ENCODE measurements at places on chromosomes 3 and 15.

GRCh38 chr3:156132313-156132712, 11.9 kb downstream of the KCNAB1 start:
- H3K4me1 ChIP-seq = no peaks in the 10 kb centered on the region
- H3K27me3 ChIP-seq = no peaks in the 10 kb centered on the region
- no peak for DNase-seq

DNA sequence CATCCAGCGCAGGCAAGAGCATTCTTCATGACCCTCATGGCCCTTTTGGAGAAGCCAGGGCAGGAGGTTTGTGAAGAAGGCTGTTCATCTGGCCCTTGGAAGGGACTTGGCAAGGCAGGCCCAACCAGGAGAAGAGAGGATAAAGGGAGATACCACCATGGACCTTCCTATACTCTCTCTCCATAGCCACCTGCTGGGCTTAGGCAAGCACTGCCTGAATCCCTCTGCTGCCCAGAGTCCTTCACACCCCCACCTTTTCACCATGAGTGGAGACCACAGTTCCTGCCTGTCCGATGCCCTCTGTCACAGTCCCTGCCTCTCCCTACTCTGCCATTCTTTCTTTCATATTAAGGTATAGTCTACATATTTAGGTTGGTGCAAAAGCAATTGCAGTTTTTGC, 10.6 kb upstream of the SFMBT1 start:
- peak; percentile 7 for DNase-seq
- H3K4me3 ChIP-seq = no peak overlapping the region
- H3K27me3 ChIP-seq = no peaks in the 10 kb centered on the region
- H3K4me1 ChIP-seq = no peaks in the 10 kb centered on the region
- H3K27ac ChIP-seq = no peak overlapping the region

- no peaks in the 10 kb centered on the region for H3K27me3 ChIP-seq
- no peak overlapping the region for H3K4me3 ChIP-seq
- no peaks in the 10 kb centered on the region for H3K4me1 ChIP-seq
- H3K27ac ChIP-seq = no peak overlapping the region
- DNase-seq = no peak
- peaks cover 15% of the 10 kb centered on the region for H3K36me3 ChIP-seq
Observed at GRCh38 chr15:97968380-97968779, 7.9 kb downstream of the ARRDC4 start.

DNA sequence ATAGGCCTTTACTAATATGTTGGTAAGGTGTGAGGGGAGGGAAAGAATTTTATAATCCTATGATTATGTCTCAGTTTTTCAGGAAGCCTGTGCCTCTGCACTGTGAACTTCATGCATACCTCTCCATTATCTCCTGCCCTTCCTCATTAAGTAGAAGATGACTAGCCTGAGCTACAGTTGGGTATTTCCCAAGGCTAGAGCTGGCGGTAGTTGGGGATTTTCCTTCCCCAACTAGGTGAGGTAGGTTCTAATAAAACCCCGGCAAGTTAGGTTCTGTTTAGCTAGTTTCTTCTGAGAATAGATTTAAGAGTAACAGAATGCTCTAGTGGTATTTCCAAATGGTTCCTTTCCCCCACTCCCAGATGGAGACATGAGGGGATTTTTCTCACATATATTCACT, 414.5 kb downstream of the GRM7 start:
- no peaks in the 10 kb centered on the region for H3K4me1 ChIP-seq
- H3K27ac ChIP-seq = no peak overlapping the region
- H3K36me3 ChIP-seq = no peaks in the 10 kb centered on the region
- no peak for DNase-seq
- H3K27me3 ChIP-seq = no peaks in the 10 kb centered on the region

DNA sequence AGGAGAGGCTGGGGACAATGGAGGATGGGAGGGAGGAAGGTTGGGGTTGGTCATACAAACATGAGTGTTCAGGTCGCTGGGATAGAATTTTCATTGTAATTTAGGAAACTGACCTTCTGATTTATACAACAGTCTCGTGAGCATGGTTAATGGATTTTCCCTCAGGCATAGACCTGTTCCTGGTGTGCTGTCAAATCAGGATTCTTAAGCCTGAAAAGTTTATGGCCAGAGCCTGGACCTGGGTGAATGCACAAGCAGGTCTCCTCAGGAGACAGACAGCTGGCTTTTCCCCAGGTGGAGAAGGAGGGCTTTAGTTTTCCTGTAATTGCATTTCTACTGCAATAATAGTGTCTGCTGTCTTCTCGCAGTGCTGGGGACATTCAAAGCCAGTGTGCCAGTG, 338.0 kb downstream of the SHQ1 start:
- no peak for DNase-seq
- no peak overlapping the region for H3K4me3 ChIP-seq
- no peaks in the 10 kb centered on the region for H3K27me3 ChIP-seq
- H3K27ac ChIP-seq = no peak overlapping the region
- H3K36me3 ChIP-seq = no peaks in the 10 kb centered on the region

GRCh38 chr3:139113993-139114375, 69.3 kb upstream of the PRR23C start:
- H3K36me3 ChIP-seq = no peaks in the 10 kb centered on the region
- no peak overlapping the region for H3K4me3 ChIP-seq
- H3K27me3 ChIP-seq = no peaks in the 10 kb centered on the region

GRCh38 chr3:110697961-110698360, 373.7 kb upstream of the NECTIN3 start:
- H3K27ac ChIP-seq = no peak overlapping the region
- DNase-seq = no peak
- no peaks in the 10 kb centered on the region for H3K4me1 ChIP-seq

GRCh38 chr3:27591312-27592210, 107.4 kb upstream of the SLC4A7 start:
- no peaks in the 10 kb centered on the region for H3K36me3 ChIP-seq
- H3K27me3 ChIP-seq = no peaks in the 10 kb centered on the region
- peak overlapping the region; percentile 39 for H3K27ac ChIP-seq
- H3K4me3 ChIP-seq = no peak overlapping the region

- H3K4me1 ChIP-seq = no peaks in the 10 kb centered on the region
- H3K36me3 ChIP-seq = no peaks in the 10 kb centered on the region
- H3K27me3 ChIP-seq = no peaks in the 10 kb centered on the region
- H3K27ac ChIP-seq = no peak overlapping the region
Observed at GRCh38 chr3:33543601-33544000, 103.4 kb upstream of the UBP1 start.

DNA sequence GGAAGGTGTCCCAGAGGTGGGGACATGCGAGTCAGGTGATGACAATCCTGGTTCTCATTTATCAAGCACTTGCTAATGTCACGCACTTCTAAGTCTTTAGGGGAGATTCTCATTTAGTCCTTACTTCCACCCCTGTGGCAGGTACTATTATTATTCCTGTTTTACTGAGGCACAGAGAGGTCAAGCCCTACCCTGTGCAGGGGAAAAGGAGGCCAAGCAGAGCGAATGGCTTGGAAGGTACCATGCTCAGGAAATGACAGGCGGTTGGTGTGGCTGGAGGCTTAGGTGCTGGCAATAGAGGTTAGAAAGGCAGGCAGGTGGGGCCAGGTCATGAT, 268.9 kb downstream of the UACA start:
- no peaks in the 10 kb centered on the region for H3K36me3 ChIP-seq
- peaks cover 8% of the 10 kb centered on the region for H3K4me1 ChIP-seq
- no peak overlapping the region for H3K4me3 ChIP-seq

GRCh38 chr15:74374648-74375302, 7.3 kb upstream of the CYP11A1 start:
- peaks cover 8% of the 10 kb centered on the region for H3K4me1 ChIP-seq
- no peak overlapping the region for H3K27ac ChIP-seq
- no peaks in the 10 kb centered on the region for H3K27me3 ChIP-seq
- peak overlapping the region; percentile 55 for H3K4me3 ChIP-seq
- no peaks in the 10 kb centered on the region for H3K36me3 ChIP-seq

DNA sequence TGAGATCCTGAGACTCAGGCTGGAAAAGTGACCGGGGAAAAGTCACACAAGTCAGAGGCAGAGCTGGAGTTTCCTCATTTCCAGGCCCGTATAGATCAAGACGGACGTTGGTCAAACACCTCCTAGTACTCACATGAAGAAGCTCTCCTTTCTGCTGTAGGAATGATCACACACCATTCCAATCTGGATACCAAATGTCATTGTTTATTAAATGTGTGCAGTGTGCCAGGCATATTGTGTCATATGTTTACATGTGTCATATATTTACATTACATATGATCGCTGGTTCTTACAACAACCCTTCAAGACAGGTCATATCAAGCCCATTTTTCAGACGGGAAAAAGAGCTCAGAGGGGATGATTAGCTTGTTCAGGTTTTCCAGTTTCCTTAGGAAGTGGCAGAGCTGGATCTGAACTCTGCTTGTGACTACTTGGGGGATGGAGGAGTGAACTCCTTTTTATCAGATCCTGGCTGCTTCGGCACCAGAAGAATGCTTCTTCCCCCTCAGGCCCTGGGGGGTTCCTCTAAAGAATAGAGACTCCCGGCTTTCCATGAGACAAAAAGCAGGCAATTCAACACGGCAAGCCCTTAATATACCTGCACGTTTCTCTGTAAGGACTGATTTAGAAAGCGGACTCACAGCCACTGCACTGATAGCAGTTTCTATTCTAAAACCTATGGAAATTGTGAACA, 41.9 kb downstream of the FAM43A start:
- H3K4me1 ChIP-seq = no peaks in the 10 kb centered on the region
- H3K27ac ChIP-seq = no peak overlapping the region
- no peak overlapping the region for H3K4me3 ChIP-seq
- H3K27me3 ChIP-seq = no peaks in the 10 kb centered on the region

GRCh38 chr3:83941990-83942745, 1016.6 kb upstream of the CADM2 start:
- no peaks in the 10 kb centered on the region for H3K27me3 ChIP-seq
- H3K4me1 ChIP-seq = no peaks in the 10 kb centered on the region
- H3K36me3 ChIP-seq = no peaks in the 10 kb centered on the region
- H3K27ac ChIP-seq = no peak overlapping the region
- no peak for DNase-seq

- H3K36me3 ChIP-seq = no peaks in the 10 kb centered on the region
- H3K27me3 ChIP-seq = no peaks in the 10 kb centered on the region
- no peak overlapping the region for H3K27ac ChIP-seq
- no peaks in the 10 kb centered on the region for H3K4me1 ChIP-seq
Observed at GRCh38 chr3:170471149-170471548, 52.5 kb downstream of the CLDN11 start.

DNA sequence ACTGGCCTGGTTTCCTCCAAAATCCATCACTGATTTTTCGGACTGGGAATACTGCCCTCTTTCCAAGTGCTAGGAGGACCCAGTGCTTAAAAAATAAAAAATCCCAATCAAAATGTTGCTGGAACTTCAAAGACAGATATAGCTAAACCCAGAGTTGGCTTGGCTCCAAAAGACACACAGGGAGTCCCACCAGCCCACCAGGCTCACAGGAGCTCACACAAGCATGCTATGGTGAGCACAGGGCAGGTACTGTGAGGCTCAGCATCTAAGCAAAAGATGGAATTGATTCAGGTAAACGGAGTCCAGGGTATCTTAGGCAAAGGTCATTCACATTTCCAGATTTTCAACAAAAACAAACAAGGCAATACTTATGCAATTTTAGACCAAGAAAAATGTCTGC, 3.7 kb downstream of the TRANK1 start:
- H3K4me3 ChIP-seq = no peak overlapping the region
- H3K27me3 ChIP-seq = no peaks in the 10 kb centered on the region
- no peaks in the 10 kb centered on the region for H3K4me1 ChIP-seq

GRCh38 chr3:37772773-37773354, 88.8 kb upstream of the CTDSPL start:
- H3K27me3 ChIP-seq = no peaks in the 10 kb centered on the region
- H3K4me1 ChIP-seq = peaks cover 30% of the 10 kb centered on the region
- no peak overlapping the region for H3K27ac ChIP-seq
- no peaks in the 10 kb centered on the region for H3K36me3 ChIP-seq
- DNase-seq = no peak

- no peak overlapping the region for H3K4me3 ChIP-seq
- no peaks in the 10 kb centered on the region for H3K27me3 ChIP-seq
- no peak overlapping the region for H3K27ac ChIP-seq
- no peaks in the 10 kb centered on the region for H3K4me1 ChIP-seq
- no peaks in the 10 kb centered on the region for H3K36me3 ChIP-seq
Observed at GRCh38 chr15:25905140-25905539, 42.0 kb upstream of the ATP10A start.

DNA sequence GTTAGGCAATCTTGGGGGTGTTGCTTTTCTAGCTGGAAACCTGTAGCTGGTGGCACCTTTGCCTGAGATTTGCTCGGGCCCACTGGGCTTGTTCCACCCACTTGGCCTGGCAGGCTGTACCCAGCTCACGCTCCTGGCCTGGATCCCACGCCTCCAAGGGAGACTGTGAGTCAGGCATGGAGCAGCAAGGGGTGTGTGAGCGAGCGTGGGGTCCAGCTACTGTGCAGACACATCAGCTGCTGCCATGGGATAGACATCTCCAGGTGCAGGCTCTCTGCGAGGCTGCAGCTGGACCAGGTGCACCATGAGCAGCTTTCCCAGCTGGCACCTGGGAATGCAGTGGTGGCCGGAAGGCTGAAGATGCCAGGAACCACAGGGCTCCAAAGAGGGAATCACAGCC, 36.0 kb downstream of the NR1D2 start:
- H3K4me1 ChIP-seq = peaks cover 10% of the 10 kb centered on the region
- H3K36me3 ChIP-seq = no peaks in the 10 kb centered on the region
- no peak overlapping the region for H3K4me3 ChIP-seq
- no peaks in the 10 kb centered on the region for H3K27me3 ChIP-seq
- H3K27ac ChIP-seq = no peak overlapping the region

GRCh38 chr3:64971602-64972001, 283.8 kb upstream of the ADAMTS9 start:
- H3K36me3 ChIP-seq = no peaks in the 10 kb centered on the region
- H3K27me3 ChIP-seq = no peaks in the 10 kb centered on the region
- H3K4me3 ChIP-seq = no peak overlapping the region
- no peak overlapping the region for H3K27ac ChIP-seq
- DNase-seq = no peak
- H3K4me1 ChIP-seq = no peaks in the 10 kb centered on the region

DNA sequence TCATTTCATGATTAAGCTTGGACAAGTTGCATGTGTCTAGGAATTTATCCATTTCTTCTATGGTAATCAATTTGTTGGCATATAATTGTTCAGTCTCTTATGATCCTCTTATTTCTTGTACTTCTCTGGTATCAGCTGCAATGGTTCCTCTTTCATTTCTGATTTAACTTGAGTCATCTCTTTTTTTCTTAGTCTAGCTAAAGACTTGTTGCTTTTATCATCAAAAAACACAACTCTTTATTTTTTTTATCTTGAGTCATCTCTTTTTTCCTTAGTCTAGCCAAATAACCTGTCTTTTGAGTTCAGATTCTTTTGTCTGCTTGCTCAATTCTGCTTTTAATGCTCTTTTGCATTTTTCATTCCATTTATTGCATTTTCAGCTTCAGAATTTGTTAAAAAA, 37.3 kb downstream of the UBE3A start:
- DNase-seq = no peak
- H3K27me3 ChIP-seq = no peaks in the 10 kb centered on the region
- H3K4me3 ChIP-seq = no peak overlapping the region
- H3K27ac ChIP-seq = no peak overlapping the region
- no peaks in the 10 kb centered on the region for H3K36me3 ChIP-seq

GRCh38 chr3:71478568-71478967, 105.0 kb downstream of the FOXP1 start:
- no peaks in the 10 kb centered on the region for H3K27me3 ChIP-seq
- no peak overlapping the region for H3K4me3 ChIP-seq
- H3K4me1 ChIP-seq = no peaks in the 10 kb centered on the region
- no peak overlapping the region for H3K27ac ChIP-seq

GRCh38 chr3:172125053-172125452, 85.7 kb downstream of the FNDC3B start:
- H3K4me1 ChIP-seq = peaks cover 24% of the 10 kb centered on the region
- H3K4me3 ChIP-seq = no peak overlapping the region
- no peak for DNase-seq

- H3K27ac ChIP-seq = no peak overlapping the region
- H3K4me1 ChIP-seq = no peaks in the 10 kb centered on the region
- DNase-seq = no peak
- H3K4me3 ChIP-seq = no peak overlapping the region
- H3K27me3 ChIP-seq = no peaks in the 10 kb centered on the region
Observed at GRCh38 chr15:69511015-69511414, 58.4 kb downstream of the RPLP1 start.
